ENCODE measurements at places on chromosomes 2 and 18. TPM values are rescaled to one million over a fixed set of nuclear protein-coding genes. Genes with fewer than 3 reads are reported as not detected.
A peak's percentile ranks its signal among the peaks of the same experiment; 100 is the strongest.

Gene NAT8
- 25.4 TPM for total RNA-seq

Gene CRYBA2
- total RNA-seq = 2.4 TPM

Gene MARS2
- 13.4 TPM for total RNA-seq

Gene RTP5
- not detected for total RNA-seq

Gene RBBP8
- total RNA-seq = 50.8 TPM

Gene SIX2
- total RNA-seq = not detected

Gene OTOS
- not detected for total RNA-seq

Gene CNRIP1
- total RNA-seq = 5.2 TPM

Gene GKN1
- not detected for total RNA-seq

Gene SUMO1
- total RNA-seq = 41.9 TPM

DNA sequence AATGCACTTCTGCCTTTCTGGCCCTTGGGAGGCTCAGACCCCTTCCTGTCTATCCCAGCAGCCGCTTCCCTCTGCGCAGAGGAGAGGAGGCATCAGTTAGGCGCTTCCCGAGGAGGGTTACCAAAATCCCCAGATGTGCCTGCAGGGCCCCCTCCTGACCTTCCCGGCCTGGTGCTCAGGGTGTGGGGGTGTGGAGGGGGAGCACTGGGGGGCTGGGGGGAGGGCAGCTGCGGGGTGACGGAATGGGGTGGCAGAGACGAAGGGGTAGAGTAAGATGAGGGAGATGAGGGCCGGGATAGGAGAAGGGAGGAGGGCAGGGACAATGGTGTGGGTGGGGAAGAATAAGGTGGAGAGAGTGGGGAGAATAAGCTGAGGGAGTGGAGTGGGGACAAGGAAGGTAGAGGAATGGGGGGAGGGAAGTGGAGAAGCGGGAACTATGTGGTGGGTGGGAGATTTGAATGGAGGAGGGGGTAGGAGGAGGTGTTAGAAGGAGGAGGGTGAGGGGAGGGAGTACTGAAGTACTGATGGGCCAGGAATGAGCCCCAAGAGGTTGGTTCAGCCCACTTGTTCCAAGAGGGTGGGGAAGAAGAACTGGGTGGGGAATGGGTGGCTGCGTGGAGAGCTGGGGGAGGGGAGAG, 6.5 kb upstream of the ZAP70 start:
- DNase-seq = no peak

DNA sequence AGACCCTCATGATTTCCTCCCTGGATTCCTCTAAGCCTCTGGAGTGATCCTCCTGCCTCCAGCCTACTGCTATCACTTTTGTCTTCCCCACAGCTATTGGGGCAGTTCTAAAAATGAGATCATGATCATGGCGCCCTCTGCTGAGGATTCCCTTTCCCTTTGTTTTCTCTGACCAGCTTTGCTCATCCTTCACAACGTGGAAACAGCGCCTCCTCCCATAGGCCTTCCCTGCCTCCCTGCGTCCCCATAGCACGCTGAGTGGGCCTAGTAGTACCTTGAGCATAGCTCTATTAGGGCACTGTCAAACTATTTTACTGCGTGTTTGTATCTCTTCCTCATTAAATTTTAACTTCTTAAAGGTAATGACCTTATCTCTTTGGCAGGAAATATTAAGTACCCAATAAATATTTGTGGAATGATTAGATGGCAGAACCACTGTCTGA, 207.0 kb upstream of the FANCL start:
- no peak for DNase-seq

GRCh38 chr18:48922226-48922800, 28.5 kb downstream of the SMAD7 start:
- DNase-seq = peak; percentile 25

DNA sequence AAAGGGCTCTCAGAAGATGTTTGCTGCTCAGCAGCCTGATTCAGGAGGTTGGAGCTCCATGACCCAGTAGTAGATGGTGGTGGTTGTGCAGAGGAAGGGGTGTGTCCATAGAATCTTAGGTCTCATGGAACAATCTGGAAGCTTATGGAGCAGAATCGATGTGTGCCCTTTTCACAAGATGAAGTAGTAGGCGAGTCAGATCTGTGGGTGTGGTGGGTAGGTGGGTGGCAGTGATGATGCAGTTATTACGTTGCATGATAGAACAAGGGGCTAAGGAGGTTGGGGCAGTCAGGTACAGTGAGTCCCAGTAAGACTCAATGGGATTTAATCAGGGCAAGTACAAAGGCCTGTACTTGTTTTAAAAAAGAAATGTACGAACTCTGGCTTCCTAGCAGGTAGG, 9.1 kb downstream of the TET3 start:
- DNase-seq = no peak

GRCh38 chr2:216653931-216654365, 20.7 kb downstream of the IGFBP2 start:
- no peak for DNase-seq

- DNase-seq = no peak
These were observed 35.5 kb downstream of the HS6ST1 start for GRCh38 chr2:128282976-128283810.

GRCh38 chr2:21930226-21930625, 806.5 kb downstream of the TDRD15 start:
- no peak for DNase-seq

DNA sequence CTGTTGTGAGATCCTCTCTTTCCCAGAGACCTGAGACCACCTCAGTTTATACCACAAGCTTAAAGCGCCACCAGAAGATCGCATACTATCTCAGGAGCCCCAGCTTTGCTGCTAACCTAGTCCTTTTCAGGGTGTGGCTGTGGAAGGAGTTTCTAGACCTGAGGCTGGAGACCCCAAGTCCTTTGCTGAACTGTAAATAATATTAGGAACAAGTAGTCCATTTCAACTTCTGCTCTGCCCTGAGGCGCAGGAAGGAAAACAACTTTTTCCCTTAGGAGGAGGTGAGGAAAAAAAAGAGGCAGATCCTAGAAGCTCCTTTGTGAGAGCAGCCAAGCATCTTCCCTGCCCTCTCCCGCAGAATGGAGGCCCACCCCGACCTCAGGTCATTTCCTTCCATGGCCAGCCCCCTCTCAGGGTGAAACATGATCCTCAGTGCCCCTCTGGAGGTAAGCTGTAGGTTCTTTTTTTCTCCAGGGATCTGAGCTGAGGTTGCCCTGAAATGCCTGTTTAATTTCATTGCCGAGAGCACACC, 122.8 kb upstream of the LGALSL start:
- DNase-seq = no peak

DNA sequence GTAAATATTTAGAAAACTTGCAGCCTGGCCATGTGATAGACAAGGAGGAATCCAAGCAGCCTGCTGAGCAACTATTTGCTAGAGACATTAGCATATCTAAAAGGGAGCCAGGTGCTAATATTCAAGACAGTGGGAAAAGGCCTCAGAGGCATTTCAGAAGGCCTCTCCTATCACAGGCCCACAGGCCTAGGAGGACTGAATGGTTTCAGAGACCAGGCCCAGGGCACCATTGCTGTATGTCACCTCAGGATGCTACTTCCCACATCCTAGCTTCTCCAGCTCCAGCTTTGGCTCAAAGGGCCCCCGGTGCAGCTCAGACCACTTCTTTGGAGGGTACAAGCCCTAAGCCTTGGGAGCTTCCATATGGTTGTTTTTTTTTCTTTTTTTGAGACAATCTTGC, 3.8 kb downstream of the NAT8 start:
- no peak for DNase-seq

GRCh38 chr2:60560734-60561644, 7.5 kb upstream of the BCL11A start:
- DNase-seq = no peak

- DNase-seq = no peak
These were observed 54.9 kb downstream of the FAM178B start for GRCh38 chr2:96931466-96931865.
